ENCODE measurements at places on chromosomes 3 and 15.

- DNase-seq: no peak
These were observed 2.6 kb downstream of the SPG21 start for GRCh38 chr15:64987136-64987535.

- no peak for DNase-seq
These were observed 332.3 kb upstream of the C2CD4B start for GRCh38 chr15:62497356-62497755.

DNA sequence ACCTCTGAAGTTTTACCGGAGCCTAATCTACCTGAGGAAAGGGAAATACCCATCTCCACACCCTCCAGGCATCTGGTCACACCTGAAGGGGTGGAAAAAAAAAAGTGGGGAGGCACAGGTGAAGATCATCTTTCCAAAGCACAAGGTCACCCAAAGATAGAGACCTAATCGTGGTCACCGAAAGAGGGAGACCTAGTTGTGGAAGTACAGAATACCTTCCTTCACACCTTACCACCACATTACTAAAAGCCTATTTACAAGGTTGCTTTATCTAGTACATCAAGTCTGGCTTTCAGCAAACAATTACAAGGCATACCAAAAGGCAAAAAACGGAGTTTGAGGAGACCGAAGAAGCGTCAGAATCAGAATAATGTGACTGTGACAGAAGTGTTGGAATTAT, 110.0 kb upstream of the ARPP21 start:
- DNase-seq: no peak

DNA sequence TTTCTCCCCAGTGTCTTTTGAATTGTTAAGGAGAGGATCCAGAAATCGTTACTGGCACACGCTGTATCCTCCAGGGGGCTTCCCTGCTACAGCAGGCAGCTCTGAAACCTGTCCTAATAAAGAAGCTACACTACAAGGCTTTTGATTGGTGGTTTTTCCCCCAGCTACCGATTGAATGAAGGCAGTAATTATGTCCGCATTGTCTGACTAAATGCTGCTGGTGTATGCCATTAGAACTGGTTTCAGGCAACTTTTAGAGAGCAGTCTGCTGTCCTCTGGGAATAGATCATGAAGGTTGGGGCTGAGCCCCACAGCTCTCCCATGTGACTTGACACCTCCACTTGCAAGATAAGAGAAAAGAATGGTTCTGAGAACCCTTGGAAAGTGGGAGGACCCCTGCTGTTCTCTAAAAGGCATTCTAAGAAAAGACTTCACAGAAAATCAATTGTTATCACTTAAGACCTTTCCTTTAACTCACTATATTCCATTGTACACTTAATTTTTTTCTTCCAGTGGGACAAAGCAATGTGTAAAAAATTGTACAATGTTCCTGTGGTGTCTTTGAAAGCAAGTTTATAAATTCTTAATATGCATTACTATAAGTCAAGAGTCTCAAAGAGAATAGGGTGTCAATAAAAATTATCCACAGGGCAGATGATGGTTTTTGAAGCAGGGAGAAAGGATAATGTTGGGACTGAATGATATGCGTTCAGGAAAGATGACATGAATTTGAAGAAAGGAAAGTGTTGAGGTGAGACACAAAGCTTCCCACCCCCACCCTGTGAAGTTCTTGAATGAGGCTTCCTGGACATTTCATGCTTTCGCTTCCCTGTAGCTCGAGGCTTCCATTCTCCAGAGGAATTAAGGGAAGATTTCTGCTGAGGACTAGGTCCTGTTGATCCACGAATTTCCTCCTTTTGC, 53.0 kb upstream of the DAZL start:
- DNase-seq: no peak

DNA sequence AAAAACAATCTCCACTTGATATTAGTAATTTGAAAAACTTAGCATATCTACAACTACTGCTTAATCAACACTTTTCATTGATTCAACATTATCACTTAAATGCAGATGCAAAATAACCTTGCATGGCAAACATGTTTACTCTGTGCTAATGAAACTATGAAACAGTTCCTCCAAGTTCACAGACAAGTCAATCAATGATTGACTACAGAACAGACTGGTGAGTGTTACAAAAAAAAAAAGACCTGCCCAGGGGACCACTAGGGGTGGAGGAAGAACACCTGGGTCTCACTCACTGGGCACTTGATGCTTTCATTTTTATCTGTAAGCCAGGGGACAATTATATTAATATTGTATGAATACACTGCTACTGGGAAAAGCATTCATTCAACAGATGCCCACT, 4.3 kb upstream of the NR2C2 start:
- no peak for DNase-seq

- DNase-seq: no peak
These were observed 43.5 kb downstream of the LPP start for GRCh38 chr3:188197388-188197847.

- DNase-seq: no peak
These were observed 748 bp downstream of the MRPS25 start for GRCh38 chr3:15064299-15064834.

DNA sequence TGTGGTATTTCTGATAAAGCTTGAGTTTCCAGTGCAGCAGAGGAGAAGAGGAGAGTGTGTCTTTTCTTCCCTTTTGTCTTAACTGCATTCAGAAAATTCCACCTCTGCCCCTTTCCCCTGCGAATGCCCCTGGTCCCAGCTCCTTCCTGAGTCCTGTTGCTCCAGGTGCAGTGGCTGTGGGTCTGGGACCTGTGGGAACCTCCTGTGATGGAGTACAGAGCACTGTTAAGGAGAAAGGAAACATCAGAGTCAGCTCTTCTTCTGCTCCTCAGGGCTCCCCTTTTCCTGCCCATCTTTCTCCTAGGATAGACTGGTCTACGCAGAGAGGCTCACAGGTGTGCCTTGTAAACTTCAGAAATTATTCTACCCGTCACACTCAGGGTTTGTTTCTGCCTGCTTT, 165.8 kb upstream of the ROPN1 start:
- DNase-seq: no peak

DNA sequence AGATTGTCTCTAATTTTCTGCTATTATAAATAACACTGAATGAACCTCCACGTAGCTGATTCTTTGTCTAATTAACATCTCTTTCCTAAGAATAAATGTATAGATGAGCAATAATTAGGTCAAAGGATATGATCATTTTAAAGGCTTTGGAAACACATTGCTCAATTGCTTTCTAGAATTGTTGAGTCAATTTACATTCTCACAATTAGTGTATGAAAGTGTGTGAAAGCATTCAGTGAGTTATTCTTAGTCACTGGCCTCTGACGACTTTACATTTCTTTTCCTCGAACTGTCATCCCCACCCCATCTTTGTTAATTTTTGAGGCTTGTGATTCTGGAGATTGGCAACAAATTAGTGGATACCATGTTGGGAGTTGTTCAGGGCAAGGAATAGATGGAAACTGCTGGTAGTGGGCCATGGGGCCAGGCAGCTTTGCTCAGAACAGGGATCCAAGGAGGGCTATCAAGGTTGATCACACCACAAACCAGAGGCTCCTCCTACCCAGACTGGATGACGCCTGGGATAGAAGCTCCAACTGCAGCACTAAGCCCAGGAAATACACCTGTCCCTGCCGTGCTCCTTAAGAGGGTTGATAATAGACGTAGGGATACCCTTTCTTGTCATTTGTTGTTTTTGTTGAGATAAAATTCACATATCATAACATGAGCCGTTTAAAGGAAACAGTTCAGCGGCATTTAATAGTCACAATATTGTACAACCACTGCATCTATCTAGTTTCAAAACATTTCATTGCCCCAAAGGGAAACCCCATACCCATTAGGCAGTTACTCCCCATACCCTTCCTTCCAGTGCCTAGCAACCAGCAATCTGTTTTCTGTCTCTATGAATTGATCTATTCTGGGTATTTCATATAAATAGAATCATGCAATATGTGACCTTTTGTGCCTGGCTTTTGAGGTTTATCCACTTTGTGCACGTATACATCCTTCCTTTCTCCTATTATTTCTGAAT, 27.9 kb downstream of the EIF1B start:
- DNase-seq: no peak

- peak; percentile 56 for DNase-seq
These were observed 20.9 kb downstream of the CD276 start for GRCh38 chr15:73704869-73705645.

DNA sequence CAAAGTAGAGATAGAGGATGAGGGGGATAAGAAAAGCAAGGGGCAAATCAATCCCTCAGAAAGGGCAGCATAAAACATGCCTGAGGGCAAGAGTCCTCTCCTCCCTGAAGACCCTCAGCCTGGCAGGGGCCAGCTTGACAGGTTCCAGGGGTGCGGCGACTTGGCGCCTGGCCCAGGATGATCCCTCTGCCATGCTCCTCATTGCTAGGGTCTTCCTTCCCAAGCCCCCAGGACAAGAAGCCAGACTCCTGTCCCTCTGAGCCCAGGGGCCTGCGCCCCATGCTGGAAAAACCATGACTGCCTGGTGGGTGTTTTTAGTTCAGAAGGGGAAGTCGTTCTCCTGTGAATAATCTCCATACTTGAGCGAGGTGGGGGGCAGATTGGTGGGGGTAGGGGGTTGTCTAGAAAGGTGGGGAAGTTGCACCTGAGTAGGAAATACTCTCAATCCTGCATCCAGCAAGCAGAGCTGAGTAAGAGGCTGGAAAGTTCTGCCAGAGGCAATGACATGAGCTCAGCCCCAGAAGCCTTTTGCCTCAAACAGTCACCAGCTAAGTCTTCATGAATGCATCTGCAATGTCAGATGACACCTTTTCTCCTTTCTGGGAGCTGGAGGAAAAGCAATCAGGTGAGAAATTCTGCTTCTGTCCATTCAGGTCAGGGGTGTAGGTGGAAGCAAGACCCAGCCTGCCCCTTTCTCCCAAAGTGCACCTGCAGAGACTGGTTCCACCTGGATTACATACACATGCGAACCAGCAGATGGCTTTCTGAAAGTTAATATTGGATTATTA, 18.3 kb downstream of the SLC12A8 start:
- DNase-seq: no peak

DNA sequence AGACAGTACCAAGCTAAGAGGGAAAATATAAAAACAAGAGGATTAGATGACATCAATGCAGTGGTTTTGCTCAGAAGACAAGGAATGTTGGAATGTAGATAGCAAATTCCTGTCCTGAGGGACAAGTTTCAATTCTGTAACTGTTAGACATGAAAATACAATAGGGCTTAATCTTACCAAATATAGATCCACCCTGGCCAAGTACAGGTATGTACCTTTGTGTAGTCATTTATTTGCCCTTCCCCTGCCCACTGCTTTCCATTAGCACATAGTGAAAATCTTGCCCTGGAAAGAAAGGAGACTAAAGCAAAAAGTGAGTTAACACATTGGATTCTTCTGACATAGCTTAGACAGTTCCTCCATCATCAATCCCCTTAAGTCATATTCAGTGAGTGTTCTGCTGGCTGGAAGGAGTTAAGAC, 389.0 kb upstream of the THBS1 start:
- DNase-seq: no peak

GRCh38 chr3:1783995-1784394, 314.7 kb upstream of the CNTN4 start:
- DNase-seq: no peak

GRCh38 chr15:88021601-88022000, 234.9 kb downstream of the NTRK3 start:
- no peak for DNase-seq

- DNase-seq: no peak
These were observed 539.4 kb downstream of the GRM7 start for GRCh38 chr3:7400360-7400759.

DNA sequence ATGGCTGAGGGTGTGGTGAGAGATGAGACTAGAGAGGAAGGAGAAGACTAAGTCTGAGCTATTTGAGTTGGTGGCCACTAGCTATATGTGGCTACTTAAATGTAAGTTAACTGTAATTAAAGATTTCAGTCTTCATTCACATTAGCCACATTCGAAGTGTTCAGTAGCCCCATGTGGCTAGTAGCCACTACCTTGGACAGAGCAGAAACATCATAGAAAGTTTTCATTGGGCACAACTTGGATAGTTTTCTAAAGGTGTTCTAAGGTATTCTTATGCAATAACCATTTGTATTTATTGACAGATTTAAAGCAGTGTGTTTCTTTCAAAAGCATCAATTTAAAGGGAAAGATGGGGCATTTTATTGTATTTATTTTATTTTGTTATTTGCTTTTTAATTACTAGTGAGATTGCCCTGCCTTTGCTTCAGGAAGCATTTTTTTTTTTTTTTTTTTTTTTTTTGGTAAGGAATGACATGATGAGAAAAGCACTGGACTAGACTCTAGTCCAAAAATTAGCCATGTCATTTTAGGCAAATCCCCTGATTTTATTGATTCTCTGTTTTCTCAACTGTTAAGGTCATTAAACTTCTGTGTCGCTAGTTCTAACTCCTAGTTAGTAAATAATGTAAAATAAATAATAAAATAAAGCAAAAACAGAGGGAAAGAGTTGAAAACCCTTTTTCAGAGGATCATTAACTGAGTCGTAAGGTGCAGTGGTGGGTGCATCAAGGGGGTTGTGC, 153.0 kb upstream of the ROBO2 start:
- no peak for DNase-seq

GRCh38 chr3:189948724-189949045, 172.0 kb downstream of the P3H2 start:
- DNase-seq: no peak

- no peak for DNase-seq
These were observed 16.2 kb upstream of the TJP1 start for GRCh38 chr15:29838352-29839010.

GRCh38 chr3:107643038-107643883, 120.5 kb downstream of the BBX start:
- DNase-seq: no peak

GRCh38 chr15:101250873-101251829, 697 bp downstream of the CHSY1 start:
- DNase-seq: peak; percentile 45

DNA sequence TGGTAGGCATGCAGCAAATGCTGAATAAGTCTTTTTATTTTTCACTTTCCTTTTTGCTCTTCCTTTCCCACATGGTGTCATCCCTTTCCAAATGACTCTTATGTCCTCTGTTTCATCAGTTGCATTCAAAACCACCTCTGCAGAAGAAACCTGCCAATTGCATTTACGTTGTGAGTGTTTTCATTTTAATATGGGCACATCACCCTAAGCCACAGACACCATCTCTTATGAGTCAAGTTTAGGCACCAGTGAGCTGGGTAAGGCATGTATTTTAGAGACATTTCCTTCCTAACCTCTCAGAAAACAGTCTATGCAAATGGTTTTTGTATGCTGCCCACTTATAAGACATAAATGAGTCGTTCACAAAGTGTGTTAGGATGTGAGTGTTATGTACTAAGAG, 223.3 kb upstream of the ADAMTS9 start:
- DNase-seq: no peak

GRCh38 chr3:168847291-168847883, 751.7 kb upstream of the GOLIM4 start:
- DNase-seq: no peak

- DNase-seq: no peak
These were observed 21.0 kb downstream of the GLB1 start for GRCh38 chr3:33075995-33076394.

- DNase-seq: no peak
These were observed 191.4 kb downstream of the TBL1XR1 start for GRCh38 chr3:177005718-177006405.
